ENCODE measurements at places on chromosomes 2 and 18.

- no peak for DNase-seq
These were observed 170.3 kb upstream of the PXDN start for GRCh38 chr2:1914541-1915165.

DNA sequence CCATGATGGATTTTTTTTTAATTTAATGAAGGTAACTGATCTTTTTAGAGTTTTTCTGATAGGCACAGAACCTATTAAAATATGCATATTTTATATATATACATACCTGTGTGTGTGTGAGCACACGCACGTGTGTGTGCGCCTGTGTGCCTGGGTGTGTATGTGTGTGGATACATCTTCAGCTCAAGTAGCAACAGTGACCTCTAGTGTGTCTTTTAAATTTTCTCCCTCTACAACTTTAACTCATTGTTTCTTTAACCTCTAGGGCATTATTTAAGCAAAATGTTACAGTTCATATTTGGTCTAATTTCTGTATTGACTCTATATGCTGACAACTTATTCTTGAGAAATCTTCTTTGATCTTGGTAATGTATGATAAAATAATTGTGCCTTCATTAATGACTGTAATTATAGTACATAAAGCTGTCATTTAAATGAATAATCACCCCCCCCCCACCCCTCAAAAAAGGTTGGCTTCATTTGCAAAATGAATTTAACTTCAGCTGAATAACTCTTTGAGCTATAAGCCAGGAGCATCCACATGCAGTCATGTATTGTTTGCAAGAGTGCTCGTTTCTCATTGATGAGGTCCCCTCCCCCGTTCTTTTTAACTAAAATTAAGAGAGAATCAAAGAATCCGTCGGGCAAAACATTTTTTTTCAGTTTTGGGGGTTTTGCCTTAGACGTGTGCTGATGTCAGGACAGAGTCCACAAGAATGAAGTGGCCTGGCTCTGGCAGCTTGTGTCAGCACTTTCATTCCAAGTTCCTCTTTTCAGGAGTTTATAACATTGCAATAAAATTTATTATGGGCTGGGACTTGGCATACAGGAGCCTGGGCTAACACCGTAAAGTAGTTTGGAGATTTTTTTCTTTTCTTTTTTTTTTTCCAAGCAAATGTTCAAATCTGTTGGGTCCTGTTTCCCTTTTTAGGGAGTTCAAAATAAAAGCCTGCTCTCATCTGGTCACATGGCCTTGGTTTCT, 80.0 kb downstream of the ETAA1 start:
- DNase-seq, result peak; percentile 51

- no peak for DNase-seq
These were observed 44.4 kb downstream of the FECH start for GRCh38 chr18:57542126-57542525.

DNA sequence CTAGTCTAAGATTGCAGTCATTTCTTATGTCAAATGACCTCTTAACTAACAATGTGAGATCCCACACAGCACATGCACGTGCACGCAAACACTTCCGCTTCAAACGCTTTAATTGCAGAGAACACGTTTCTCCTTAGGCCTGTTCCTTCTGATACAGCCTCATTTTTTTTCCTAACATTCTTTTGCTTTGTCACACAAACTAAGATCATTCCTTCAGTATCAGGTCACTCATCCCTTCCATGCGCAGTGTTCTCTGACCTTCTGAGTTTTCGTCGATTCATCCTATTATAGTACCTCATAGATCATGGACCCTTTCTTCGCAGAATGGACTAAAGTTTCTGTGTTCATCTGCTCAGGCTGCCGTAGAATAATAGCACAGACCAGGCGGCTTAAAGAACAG, 327.1 kb upstream of the CDH19 start:
- no peak for DNase-seq

DNA sequence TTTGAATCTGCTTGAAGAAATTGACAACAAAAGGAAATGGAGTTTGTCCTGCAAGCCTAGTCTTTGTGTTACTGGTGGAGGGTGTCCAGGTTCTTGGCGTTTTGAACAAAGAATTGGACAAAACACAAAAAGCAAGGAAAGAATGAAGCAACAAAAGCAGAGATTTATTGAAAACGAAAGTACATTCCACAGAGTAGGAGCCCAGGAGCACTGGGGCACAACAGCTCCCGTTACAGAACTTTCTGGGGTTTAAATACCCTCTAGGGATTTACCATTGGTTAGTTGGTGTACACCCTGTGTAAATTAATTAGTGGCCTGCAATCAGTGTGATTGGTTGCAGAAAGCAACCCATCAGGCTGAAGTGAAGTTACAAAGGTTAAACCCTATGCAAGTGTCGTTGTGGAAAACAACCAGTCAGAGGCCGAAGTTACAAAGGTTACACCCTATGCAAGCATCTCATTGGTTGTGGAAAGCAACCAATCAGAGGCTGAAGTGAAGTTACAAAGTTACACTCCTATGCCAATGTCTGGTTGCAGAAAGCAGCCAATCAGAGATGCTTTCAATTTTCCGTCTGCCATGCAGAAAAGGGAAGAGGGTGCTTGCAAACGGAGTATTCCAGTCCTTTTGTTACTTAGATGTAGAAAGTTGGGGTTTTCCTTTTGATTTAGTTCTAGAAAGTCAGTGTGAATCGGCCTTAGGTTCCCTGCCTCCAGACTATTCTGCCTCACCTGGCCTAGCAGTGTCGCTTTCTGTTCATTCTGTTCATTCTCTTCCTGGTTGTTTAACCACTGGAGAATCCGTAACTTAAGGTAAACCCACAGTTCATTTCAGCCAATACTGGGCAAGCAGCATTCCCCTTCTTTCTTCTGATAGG, 47.6 kb upstream of the PTH2R start:
- no peak for DNase-seq
